ENCODE measurements at places on chromosomes 13 and 19.

DNA sequence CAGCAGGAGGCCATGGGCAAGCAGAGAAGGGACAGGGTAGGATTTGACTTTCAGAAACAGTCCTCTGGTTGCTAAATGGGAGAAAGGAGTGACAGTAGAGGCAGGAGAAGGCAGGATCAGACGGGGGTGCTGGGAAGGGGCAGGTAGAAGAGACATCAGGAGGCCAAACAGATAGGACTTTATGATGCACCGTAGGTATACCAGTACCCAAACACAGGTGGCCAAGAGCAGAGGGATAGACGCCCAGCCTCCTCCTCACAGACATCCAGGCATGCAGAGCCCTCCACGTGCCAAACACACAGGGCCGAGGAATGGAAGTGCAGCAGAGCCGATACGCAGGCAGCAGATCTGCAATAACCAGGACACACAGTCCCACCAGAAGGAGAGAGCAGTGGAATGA, 1.3 kb upstream of the AXL start:
- no peak for DNase-seq

DNA sequence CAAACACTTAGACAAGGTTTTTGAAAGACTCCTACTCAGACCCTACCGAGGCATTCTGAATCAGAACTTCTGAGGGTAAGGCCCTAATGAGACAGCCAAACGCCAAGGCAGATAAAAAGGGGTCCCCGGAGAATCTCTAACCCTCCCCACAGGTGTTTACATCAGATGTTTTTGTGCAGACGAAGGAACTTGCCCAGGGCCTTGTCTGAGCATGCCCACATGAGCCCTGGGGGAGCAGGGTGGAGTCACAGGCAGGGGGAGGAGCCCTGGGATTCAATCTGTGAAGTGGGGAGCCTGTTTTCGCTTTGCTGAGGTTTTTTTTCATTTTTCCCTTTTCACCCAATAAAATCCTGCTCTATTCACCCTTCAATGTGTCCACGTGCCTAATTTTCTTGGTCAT, 61.6 kb upstream of the MED4 start:
- no peak for DNase-seq

DNA sequence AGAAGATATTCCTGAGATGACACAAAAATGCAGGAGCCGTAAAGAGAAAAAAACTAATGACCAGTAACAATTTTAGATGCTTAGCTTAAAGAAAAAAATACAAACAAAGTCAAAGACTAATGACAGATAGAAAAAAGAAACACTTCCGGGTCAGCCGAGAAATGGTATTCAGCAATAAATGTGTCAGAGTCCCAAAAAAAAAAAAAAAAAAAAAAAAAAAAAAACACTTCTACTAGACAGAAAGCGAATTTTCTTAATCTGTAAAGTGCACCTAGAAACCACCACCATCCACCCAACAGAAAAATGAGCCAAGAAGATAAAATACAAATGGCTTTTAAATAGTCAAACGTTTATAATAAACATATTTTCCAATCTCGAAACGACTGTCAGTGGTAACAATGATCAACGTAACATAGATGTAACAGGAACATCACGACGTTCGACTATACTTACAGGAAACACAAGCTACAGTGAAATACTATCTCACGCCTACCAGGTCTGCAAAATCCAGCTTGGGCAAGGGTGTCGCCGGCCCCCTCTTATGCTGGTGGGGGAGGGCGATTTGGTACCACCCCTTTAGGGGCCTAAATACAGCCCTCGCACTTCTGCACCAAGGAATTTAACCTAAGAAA, 10.6 kb downstream of the ABHD17A start:
- DNase-seq = no peak

DNA sequence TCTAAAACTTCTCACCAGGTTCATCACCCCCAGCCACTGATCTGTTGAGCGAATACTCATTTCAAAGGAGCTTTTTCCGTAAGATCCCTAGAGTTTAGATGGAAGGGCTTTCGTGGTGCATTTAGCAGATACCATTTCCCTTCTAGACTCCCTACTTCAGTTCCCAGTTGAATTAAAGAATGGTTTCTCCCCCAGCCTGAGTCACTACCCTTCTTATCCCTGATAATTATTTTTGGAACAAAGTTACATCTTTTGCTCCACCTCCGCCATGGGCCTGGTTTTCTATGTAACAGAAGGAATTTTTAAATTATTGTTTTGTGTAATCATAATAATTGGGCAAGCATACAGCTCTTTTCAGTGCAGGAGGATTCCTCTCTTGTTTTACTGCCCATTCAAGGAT, 22.0 kb downstream of the USPL1 start:
- no peak for DNase-seq

GRCh38 chr13:99955747-99956472, 15.7 kb downstream of the ZIC5 start:
- DNase-seq = no peak

- DNase-seq = no peak
Measured at GRCh38 chr13:112768795-112769481, 79.1 kb downstream of the ATP11A start.

DNA sequence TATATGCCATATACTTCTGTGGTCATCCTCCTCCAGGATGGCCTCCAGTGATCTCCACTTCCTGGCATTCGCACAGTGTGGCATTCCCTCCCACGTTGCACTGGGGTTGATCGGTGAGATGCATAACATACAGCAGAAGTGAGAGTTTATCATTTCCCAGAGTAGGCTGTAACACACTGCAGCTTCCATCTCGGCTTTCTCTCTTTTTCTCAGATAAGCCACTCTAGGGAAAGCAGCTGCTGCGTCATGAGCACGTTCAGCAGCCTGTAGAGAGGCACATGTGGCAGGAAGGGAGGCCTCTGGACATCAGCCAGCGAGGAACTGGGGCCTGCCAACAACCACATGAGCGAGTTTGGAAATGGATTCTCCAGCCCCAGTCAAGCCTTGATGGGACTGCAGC, 807.1 kb downstream of the DIAPH3 start:
- DNase-seq = no peak

- DNase-seq = no peak
Measured at GRCh38 chr19:5336195-5336965, 4.2 kb downstream of the PTPRS start.

- DNase-seq = no peak
Measured at GRCh38 chr13:49421391-49421790, 22.5 kb downstream of the CAB39L start.
